ENCODE measurements at places on chromosomes 4 and X. TPM values are rescaled to one million over a fixed set of nuclear protein-coding genes. Genes with fewer than 3 reads are reported as not detected.
A peak's percentile ranks its signal among the peaks of the same experiment; 100 is the strongest.

- DNase-seq: no peak
Observed at GRCh38 chrX:100379388-100379986, 30.6 kb downstream of the PCDH19 start.

DNA sequence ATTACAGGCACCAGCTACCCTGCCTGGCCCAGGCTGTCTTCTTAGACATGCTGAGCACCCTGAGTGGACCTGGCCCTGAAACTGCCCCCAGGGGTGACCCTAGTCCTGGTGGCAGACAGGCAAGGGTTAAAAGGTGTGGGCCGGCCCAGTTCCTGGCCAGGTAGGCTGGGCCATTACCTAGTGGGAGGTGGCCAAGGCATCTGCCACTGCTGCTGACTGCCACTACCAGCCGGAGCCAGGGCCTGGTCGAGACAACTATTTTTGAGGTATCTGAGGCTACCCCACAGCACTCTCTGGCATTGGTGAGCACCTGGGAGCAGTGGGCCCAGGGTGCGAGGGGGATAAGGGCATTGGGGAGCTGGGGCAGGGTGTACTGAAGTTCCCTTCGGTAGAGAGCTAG lies at the start of gene CCDC120:
Gene CCDC120, plus strand, starts transcription at position 206 of the 400 bp plus-strand sequence. CDS start 3,043 bp downstream, outside the sequence.
- no peak for DNase-seq

GRCh38 chr4:7626531-7626930 lies 191.8 kb upstream of the PSAPL1 start:
- no peak for DNase-seq

The JADE3 gene
- total RNA-seq: 24.4 TPM

DNA sequence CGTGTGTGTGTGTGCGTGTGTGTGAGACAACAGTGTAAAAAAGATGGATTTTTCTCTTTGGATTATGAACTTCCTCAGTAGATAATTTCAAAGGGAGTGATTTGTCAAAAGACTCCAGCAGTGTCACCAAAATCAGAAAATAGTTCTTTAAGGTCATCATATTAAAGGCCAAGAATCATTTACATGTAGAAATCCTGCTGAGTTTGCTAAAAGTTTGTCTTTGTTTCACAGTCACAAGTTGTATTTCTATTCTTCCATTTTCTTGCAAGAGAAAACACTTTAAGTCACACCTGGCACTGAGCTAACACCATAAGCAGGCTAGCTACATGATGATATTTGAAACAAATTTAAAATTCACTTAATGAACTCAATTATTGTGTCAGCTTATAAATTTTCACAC lies 222.7 kb downstream of the PACRGL start:
- DNase-seq: no peak

DNA sequence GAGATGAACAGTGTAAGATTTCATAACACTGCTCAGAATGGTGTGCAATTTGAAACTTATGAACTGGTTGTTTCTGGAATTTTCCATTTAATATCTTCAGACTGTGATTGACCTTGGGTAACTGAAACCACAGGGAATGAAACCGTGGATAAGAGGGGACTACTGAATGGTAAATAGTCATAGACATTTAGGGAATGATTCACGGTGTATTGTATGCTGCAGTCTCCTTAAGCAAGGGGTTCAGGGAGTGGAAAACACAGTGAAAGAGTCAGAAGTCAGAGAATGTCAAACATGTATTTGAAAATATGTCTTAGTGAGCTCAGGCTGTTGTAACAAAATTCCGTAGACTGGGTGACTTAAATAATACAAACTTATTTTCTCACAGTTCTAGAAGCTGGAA lies 398.2 kb upstream of the DIPK2B start:
- peak; percentile 33 for DNase-seq
